Endodermal cell (in vitro differentiated cells): ENCODE measurements at places on chromosomes 1 and 21. TPM values are rescaled to one million over a fixed set of nuclear protein-coding genes. Genes with fewer than 3 reads are reported as not detected.

Gene NCAM2
- 0.36 to 1.2 TPM (median 0.69 TPM) in 3 replicates for total RNA-seq

DNA sequence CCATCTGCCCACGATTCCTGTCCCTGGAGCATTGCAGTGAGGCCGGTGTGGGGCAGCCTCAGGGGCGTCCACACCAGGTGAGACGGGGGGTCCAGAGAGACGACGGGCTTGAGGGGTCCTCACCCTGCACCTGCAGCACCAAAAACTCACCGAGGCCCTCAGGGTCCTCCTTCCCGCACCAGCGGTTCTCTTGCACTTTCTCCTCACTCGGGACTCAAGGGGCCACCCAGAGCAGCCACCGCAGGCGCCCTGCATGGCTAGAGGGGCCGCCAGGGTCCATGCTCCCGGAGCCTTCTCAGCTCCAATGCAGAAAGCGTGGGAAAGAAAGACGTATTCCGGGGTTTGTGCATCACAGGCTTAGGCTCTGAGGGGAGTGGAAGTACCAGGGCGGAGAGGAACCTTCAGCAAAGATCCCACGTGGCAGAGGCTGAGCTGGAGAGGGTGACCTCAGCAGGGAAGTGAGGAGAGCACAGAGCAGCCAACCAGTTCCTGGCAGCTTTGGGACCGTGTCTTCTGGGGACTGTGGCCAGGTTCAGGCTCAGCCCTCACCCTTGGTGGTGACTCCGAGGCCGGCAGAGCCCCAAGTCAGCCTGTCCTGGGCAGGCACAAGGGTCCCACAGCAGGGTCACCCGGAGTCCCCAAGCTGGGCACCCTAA lies 19.5 kb upstream of the COL6A2 start:
- H3K4me3 ChIP-seq, result no peak overlapping the region
- no peak overlapping the region for H3K27ac ChIP-seq
- no peaks in the 10 kb centered on the region for H3K4me1 ChIP-seq
- DNase-seq, result no peak
- H3K36me3 ChIP-seq, result no peaks in the 10 kb centered on the region

GRCh38 chr1:86741947-86742572 lies 37.7 kb downstream of the SH3GLB1 start:
- no peak for DNase-seq
- H3K4me3 ChIP-seq, result no peak overlapping the region
- H3K4me1 ChIP-seq, result no peaks in the 10 kb centered on the region
- H3K27me3 ChIP-seq, result no peaks in the 10 kb centered on the region
- H3K27ac ChIP-seq, result no peak overlapping the region

Gene DENND4B
- 76.0 and 89.5 TPM in 2 replicates for total RNA-seq

Gene S100A12
- total RNA-seq, result not detected in 3 replicates

Gene ZNF691
- total RNA-seq, result 15.9 and 16.6 TPM in 2 replicates

Gene NPR1
- total RNA-seq, result 4.5 and 4.6 TPM in 2 replicates

GRCh38 chr1:157948312-157949073 lies 45.0 kb upstream of the KIRREL1 start:
- peak; percentile 87 for DNase-seq
- H3K27me3 ChIP-seq, result no peaks in the 10 kb centered on the region
- H3K36me3 ChIP-seq, result no peaks in the 10 kb centered on the region
- no peak overlapping the region for H3K4me3 ChIP-seq
- peaks cover 10% of the 10 kb centered on the region for H3K4me1 ChIP-seq

Gene MYCBP
- total RNA-seq, result 28.9 and 38.1 TPM in 2 replicates

DNA sequence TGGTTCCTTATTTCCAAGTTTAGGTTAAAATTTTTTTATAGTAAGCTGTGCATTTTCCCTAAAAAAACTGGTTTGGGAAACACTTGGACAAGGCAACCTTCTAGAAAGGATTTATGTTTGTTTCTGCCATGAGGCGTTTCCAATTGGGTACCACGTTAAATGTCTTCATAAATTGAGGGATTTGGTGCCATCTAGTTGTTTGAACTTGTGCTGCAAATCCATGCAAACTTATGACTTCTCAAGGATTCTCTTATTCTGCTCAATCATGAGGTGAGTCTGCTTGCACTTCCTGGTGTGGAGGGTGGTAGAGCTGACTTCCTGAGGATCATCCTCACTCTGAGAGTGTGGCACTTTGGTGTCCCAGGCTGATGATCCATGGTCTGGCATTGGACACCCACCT lies 123.3 kb downstream of the PCNX2 start:
- H3K27me3 ChIP-seq, result no peaks in the 10 kb centered on the region
- no peak overlapping the region for H3K4me3 ChIP-seq
- H3K36me3 ChIP-seq, result peaks cover 18% of the 10 kb centered on the region
- no peaks in the 10 kb centered on the region for H3K4me1 ChIP-seq

- H3K36me3 ChIP-seq, result peaks cover 10% of the 10 kb centered on the region
- peaks cover 25% of the 10 kb centered on the region for H3K4me1 ChIP-seq
- DNase-seq, result peak; percentile 63
- H3K27ac ChIP-seq, result no peak overlapping the region
These were observed 141.1 kb downstream of the TLR5 start for GRCh38 chr1:223001653-223002634.

DNA sequence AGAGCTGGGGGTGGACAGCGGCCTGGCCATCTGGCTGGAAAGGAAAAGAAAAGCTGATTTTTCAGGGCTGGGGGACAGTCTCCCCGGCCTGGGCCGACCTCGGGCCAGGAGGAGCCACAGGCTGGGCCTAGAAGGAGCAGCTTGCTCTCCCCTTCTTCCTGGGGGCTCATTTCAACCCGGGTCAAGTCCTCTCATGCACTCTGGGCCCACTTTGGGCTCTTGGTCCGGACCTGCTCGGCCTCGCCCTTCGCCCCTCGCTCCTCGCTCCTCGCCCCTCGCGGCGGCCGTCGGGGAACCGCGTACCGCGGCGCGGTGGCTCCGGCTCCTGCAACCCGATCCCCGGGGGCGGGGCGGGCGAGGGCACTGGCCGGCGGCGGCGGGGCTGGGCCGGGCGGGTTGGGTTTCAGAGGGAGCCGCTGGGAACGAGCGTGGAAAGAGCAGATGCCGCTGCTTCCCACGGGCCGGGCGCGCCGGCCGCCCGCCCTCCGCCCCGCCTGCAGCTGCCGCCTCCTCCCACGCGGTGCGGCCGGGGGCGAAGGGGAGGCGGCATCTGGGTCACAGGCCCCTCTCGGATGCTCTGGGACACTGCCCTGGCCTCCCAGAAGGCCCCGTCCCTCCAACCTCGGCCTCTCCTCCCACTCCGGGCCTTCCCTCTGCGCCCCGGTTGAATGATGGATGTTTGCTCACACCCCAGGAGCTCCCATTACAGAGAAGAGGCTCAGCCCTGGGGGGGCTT lies 6.6 kb downstream of the HEYL start:
- no peaks in the 10 kb centered on the region for H3K4me1 ChIP-seq
- no peak overlapping the region for H3K4me3 ChIP-seq
- peak; percentile 93 for DNase-seq
- H3K36me3 ChIP-seq, result no peaks in the 10 kb centered on the region
- H3K27me3 ChIP-seq, result peaks cover 87% of the 10 kb centered on the region
- H3K27ac ChIP-seq, result peak overlapping the region; percentile 77

GRCh38 chr1:116962987-116963639 lies 38.4 kb upstream of the CD101 start:
- H3K4me1 ChIP-seq, result no peaks in the 10 kb centered on the region
- H3K4me3 ChIP-seq, result no peak overlapping the region

- H3K36me3 ChIP-seq, result no peaks in the 10 kb centered on the region
- no peaks in the 10 kb centered on the region for H3K4me1 ChIP-seq
- H3K4me3 ChIP-seq, result peak overlapping the region; percentile 90
These were observed 31.5 kb upstream of the RNF187 start for GRCh38 chr1:228455715-228456114.

GRCh38 chr1:10181154-10181553 lies 29.2 kb upstream of the KIF1B start:
- peak overlapping the region; percentile 62 for H3K27ac ChIP-seq
- H3K36me3 ChIP-seq, result peaks cover 24% of the 10 kb centered on the region
- no peaks in the 10 kb centered on the region for H3K4me1 ChIP-seq
- H3K4me3 ChIP-seq, result no peak overlapping the region
- H3K27me3 ChIP-seq, result no peaks in the 10 kb centered on the region

Gene TRIM67
- total RNA-seq, result 0.04 to 0.08 TPM in 2 of 3 replicates, not detected in the other

DNA sequence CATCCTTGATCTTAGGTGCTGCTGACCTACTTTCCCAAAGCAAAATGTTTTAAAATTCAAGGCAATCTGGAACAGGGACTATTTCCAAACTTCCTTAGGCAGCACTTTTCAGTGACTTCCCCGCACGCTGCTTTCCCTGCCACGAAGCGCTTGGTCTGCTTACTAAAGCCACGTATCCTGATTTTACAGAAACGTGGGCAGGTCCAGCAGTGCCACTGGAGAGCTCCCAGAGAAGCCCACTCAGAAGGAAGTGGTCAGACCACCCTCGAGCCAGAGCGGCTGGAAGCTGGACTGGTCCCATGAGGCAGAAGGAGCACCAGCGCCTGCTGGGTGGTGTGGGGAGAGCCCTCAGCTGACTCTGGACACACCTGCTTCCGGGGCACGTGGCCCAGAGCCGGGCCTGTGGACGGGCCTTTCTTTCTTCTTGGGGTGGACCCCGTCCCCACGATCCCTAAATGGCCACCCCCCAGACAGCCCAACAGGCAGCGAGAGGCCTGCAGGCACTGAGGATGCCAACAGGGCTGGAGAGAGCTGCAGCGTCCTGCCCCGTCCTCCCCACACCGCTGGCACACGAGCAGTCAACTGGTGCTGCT lies 23.2 kb downstream of the PTTG1IP start:
- H3K27ac ChIP-seq, result no peak overlapping the region
- no peaks in the 10 kb centered on the region for H3K4me1 ChIP-seq
- H3K36me3 ChIP-seq, result peaks cover 54% of the 10 kb centered on the region
- H3K4me3 ChIP-seq, result no peak overlapping the region
- no peak for DNase-seq

DNA sequence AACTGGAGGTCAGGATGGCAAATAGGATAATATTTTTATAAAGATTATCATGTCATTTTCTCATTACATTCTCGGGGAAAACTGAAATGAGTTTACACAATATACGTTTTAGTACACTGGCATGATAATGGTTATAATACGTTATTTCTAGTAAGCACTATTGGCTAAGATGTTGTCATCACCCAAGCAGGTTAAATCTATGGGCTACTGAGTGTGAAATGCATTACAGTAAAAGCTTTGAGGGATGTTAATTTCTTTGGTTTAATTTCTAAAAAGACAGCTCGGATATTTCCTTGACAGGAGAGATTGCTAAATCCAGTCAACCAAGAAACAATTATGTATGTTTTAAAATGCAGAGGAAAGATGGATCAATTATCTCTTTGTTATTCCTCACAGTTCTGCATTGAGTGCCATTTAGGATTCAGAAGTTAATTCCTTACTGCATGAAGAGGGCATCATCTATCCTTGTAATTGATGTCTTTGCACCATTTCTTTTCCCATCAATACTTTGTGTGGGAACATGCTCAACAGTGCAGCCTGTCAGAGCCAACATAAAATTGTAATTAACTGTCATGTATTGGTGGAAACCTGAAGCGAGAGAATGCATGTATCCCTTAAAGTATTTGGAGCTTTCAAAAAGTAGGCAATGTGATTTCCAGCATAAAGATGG lies 222.4 kb upstream of the ZP4 start:
- no peak for DNase-seq
- peaks cover 9% of the 10 kb centered on the region for H3K4me1 ChIP-seq
- no peaks in the 10 kb centered on the region for H3K27me3 ChIP-seq
- no peaks in the 10 kb centered on the region for H3K36me3 ChIP-seq
- no peak overlapping the region for H3K27ac ChIP-seq

DNA sequence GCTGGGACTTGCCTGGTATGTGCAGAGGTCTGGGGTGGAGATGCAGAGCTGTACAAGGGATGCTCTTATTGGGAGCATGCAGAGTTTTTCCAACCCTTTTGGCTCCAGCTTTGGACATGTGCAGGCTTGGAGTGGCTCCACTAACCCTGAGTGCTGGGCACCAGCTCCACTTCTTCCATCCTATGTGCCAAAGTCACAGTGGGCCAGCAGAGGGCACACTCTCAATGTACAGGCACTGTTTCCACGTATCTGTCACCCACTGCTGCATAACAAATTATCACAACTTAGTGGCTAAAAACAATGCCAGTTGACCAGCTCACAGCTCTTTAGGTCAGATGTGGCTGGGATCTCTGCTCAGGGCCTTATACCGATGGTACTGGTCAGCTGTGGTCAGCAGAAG lies 631.8 kb downstream of the AJAP1 start:
- no peaks in the 10 kb centered on the region for H3K4me1 ChIP-seq
- H3K27me3 ChIP-seq, result no peaks in the 10 kb centered on the region
- H3K27ac ChIP-seq, result no peak overlapping the region
- DNase-seq, result peak; percentile 62
- no peaks in the 10 kb centered on the region for H3K36me3 ChIP-seq

GRCh38 chr1:25621876-25622275 lies 5.3 kb downstream of the MAN1C1 start:
- no peak for DNase-seq
- peaks cover 20% of the 10 kb centered on the region for H3K27me3 ChIP-seq
- H3K4me1 ChIP-seq, result no peaks in the 10 kb centered on the region
- H3K27ac ChIP-seq, result no peak overlapping the region
- no peaks in the 10 kb centered on the region for H3K36me3 ChIP-seq

Gene ADAMTS4
- 1.9 and 4.4 TPM in 2 replicates for total RNA-seq

- H3K27ac ChIP-seq, result no peak overlapping the region
- no peak for DNase-seq
- peaks cover 92% of the 10 kb centered on the region for H3K36me3 ChIP-seq
These were observed 25.2 kb upstream of the IKBKE start for GRCh38 chr1:206445116-206445515.

Gene SRGAP2B
- 54.6 and 61.2 TPM in 2 replicates for total RNA-seq

DNA sequence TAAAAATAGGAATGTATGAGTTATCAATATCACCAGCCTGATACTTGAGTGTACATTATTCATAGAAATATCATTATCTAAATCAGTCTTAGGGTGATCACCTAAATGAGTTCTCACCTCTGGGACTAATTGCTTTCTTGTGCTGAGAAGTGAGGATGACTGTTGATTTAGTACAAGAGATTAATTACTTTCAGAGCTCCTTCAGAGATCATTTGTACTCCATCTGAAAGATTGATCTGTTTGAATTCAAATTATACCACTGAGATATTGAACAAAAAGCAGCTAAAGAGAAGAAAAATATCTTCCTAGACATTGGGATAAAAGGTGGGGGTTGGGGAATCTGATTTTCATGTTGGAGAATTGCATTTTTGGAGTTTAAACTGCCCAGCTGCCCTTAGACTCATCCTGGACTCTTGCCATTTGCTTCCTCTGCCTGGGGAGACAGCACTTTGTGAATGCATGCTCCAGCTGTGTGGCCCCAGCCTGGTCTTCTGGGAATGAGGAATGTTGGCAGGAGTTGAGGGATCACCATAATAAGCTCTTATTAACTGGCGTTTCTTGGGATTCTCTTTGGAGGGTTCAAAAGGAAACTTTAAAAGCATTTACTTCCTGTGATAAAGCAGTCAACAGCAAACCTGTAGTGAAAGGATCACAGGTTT lies 19.7 kb upstream of the PGBD2 start:
- no peaks in the 10 kb centered on the region for H3K36me3 ChIP-seq
- peak; percentile 56 for DNase-seq

GRCh38 chr21:14771593-14771992 lies 225.5 kb upstream of the SAMSN1 start:
- no peak for DNase-seq
- no peak overlapping the region for H3K4me3 ChIP-seq
- H3K36me3 ChIP-seq, result no peaks in the 10 kb centered on the region
- H3K27ac ChIP-seq, result no peak overlapping the region

Gene EXOC8
- 6.8 to 13.1 TPM (median 12.3 TPM) in 3 replicates for total RNA-seq
